Vagina (tissue), 2 donors: ENCODE measurements at places on chromosomes 1 and 21. TPM values are rescaled to one million over a fixed set of nuclear protein-coding genes. Genes with fewer than 3 reads are reported as not detected.
A peak's percentile ranks its signal among the peaks of the same experiment; 100 is the strongest.

- DNase-seq: no peak
Observed at GRCh38 chr1:151145304-151146071, 943 bp downstream of the SEMA6C start.

GRCh38 chr1:34028381-34029055 is 136.5 kb downstream of the CSMD2 start:
- DNase-seq: no peak

GRCh38 chr1:34844252-34844634 is 15.3 kb downstream of the SMIM12 start:
- no peak for DNase-seq

DNA sequence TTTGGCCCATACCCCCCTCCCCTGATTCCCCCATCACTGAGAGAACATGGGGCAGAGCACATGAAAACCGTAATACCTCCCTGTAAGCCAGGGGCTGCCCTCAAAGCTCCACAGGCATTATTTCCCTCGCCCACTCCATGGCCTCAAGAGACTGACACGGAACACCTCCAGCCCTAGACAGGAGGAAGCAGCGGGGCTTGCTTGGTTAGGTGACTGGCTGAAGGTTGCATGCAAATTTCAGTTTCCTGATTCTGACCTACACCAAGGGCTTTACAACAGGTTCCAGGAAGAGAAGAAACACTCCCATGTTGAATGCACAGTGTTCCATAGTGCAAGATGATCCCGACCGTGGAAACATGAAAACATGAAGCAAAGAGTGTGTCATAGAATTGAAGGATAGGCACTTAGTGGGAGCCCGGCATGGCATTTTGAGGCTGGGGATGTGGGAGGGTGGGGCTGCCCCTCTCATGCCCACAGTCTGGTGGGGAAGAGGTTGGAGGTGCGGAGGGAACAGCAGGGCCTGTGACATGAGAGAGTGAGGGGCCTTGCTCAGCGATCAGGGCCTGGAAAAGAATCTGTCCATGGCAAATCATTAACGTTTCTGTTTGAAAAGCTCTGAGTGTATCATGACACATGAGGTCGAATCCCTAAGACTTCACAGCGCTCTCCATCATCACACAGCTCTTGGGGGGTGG is 33.5 kb downstream of the GPR137B start:
- no peak for DNase-seq

GRCh38 chr1:234707641-234708040 is 97.7 kb upstream of the IRF2BP2 start:
- no peak for DNase-seq

GRCh38 chr1:33517596-33518250 is 45.3 kb downstream of the ZSCAN20 start:
- DNase-seq: no peak

DNA sequence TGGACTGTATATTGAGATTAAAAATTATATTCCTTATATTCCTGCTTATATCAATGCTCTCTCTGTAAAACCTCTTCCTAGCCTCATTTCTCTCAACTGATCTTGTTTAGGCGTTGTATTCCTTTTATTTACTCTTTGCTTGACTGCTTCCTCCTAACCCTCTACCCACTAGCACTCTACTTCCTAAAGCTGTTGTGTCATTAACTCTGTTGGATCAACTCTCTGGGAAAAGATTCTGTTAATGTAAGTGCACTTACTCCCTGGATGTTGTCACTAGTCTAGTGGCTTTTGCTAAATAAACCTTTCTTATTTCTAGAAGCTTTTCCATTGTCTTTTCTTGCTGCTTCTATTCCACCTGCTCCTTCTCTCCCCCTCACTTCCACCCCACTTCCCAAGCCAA is 6.5 kb downstream of the SPATA46 start:
- no peak for DNase-seq

GRCh38 chr1:109625601-109626560 is 6.2 kb downstream of the AMPD2 start:
- DNase-seq: no peak

GRCh38 chr1:48697066-48697707 is 79.5 kb downstream of the BEND5 start:
- DNase-seq: no peak

DNA sequence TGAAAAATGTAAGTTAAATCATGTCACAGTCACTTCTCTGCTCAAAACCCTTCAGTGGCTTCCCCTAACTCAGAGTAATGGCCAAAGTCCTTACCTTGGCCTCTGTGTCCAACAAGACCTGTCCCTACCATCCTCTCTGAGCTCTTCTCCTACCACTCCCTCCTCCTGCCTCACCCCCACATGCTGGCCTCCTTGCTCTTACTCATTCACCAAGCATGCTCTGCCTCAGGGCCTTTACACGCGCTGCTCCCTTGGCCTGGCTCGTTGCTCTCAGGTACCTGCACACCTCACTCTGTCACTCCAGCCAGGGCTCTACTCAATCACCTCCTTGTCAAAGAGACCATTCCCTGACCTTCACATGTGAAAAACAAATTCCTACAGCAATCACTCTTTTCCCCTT is 54.2 kb downstream of the SEC16B start:
- no peak for DNase-seq

DNA sequence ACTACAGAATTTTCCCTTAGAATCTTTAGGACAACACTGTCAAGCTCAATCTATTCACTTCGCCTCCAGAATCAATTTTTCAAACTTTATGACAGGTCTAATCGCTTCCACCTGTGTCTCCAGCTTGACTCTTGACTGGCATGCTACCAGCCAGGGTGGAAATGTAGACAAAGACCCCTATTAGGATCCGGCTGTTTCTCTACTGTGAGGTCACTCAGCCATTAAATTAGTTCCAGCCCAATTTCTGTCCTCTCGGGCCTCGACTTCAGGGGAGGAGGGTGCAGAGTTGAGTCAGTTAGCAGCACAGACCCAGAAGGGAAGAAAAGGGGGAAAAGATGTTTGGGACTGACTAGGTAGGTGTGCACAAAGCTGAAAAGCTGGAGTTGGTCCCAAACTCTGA is 78.5 kb downstream of the HLCS start:
- DNase-seq: peak; percentile 22

DNA sequence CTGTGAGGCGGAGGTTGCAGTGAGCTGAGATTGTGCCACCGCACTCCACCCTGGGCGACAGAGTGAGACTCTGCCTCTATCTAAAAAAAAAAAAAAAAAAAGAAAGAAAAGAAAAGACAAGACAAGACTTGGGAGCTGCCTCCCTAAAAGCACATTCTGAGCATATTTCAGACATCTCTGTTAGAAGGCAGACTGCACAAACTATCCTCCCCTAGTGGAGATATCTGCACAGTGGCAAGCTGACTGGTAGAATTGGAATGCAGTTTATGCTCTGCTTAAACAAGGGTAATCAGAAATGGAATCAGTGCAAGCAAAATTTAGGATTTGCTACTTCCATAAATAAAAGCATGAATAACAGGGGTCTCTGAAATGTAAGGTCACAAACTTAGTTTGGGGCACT is 31.8 kb downstream of the GNG4 start:
- DNase-seq: no peak

DNA sequence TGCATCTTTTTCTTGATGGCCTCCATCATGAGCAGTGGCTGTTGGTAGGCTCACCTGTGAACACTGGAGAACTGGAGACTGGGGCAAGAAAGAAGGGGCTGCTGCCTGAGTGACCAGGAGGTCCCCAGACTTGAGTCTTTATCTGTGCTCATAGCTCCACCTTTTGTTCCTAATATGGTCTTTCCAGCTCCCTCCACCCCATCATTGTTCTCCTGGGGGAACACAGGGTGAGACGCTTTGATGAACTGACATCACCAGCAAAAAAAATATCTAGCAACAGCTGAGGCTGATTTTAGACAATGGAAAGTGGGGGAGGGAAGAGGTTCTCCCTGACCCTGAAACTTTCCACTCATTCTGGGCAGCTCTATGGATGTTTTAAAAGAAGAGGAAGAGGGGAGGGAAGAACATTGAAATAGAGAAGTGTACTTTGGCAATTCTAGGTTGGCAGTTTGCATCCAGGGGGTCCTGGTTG is at the start of gene TPM3:
Gene TPM3, minus strand, starts transcription at position 111 of the 472 bp plus-strand sequence. Its CDS starts 82 bp downstream, at position 29.
- DNase-seq: no peak

Gene LCE2C
- total RNA-seq: not detected

Gene KCNE1
- total RNA-seq: 2.2 TPM

Gene SMYD2
- 18.2 TPM for total RNA-seq

Gene COQ8A
- total RNA-seq: 44.9 TPM

Gene GRHL3
- total RNA-seq: 58.7 TPM

Gene CR2
- total RNA-seq: not detected
